Breast epithelium (tissue), 4 donors: ENCODE measurements at places on chromosomes 1 and 21. TPM values are rescaled to one million over a fixed set of nuclear protein-coding genes. Genes with fewer than 3 reads are reported as not detected.
A peak's percentile ranks its signal among the peaks of the same experiment; 100 is the strongest.

Gene HCRTR1
- total RNA-seq: not detected

DNA sequence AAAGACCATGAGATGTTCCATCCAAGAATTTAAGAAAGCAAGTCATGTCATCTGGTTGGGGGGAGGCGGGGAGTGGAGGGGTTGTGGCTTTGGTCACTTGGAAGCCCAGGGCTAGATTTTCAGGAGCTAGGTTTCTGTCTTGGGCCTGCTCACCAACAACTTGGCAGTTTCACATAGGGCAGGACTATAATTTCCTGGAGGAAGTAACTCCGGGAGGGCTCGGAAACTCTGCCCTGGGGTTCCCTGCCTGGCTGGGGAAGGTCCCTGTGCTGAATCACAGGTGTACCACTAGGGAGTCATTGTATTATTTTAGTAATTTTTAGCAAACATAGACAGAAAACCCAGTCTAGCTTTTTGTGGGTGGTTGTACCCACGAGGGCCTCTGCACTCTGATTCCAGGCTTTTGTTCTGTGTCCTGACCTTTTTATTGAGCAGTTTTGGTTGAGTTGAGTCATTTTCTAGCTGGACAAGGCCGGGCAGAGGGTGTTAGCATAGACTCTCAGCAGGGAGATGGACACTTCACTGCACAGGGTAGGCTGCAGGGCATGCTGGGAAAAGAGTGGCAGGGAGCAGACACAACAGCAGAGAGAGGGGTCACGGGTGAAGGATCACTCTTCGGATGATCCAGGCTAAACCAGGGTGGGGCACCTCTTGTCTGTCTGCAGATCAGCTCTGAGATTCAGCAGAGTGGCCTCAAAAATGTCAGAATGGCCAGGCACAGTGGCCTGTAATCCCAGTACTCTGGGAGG is 144.7 kb downstream of the GRIK3 start:
- no peaks in the 10 kb centered on the region for H3K4me1 ChIP-seq
- no peak for DNase-seq
- no peak overlapping the region for H3K27ac ChIP-seq
- H3K36me3 ChIP-seq: no peaks in the 10 kb centered on the region

GRCh38 chr1:11684070-11684469 is 3.1 kb upstream of the MAD2L2 start:
- no peak overlapping the region for H3K27ac ChIP-seq
- H3K4me3 ChIP-seq: no peak overlapping the region
- H3K4me1 ChIP-seq: no peaks in the 10 kb centered on the region

GRCh38 chr1:966135-966703 is at the start of gene PLEKHN1:
TSS of gene PLEKHN1 (plus strand) at chr1:966482. CDS start at chr1:966532, 50 bp downstream.
- no peaks in the 10 kb centered on the region for H3K36me3 ChIP-seq
- no peak for DNase-seq
- peaks cover 3% of the 10 kb centered on the region for H3K4me1 ChIP-seq
- H3K4me3 ChIP-seq: peak within 1 kb of the TSS; percentile 69
- H3K27ac ChIP-seq: peak within 1 kb of the TSS; percentile 95

DNA sequence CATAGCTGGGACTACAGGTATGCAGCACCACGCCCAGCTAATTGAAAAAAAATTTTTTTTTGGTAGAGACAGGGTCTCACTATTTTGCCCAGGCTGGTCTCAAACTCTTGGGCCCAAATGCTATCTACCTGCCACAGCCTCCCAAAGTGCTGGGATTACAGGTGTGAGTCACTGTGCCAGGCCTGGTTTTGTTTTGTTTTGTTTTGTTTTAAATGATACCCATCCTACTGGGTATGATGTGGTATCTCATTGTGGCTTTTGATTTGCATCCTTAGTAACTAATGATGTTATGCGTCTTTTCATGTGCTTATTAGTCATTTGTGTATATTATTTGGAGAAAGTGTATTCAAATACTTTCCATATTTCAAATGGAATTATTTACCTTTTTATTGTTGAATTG is 142.3 kb downstream of the VPS13D start:
- H3K4me3 ChIP-seq: no peak overlapping the region
- H3K36me3 ChIP-seq: no peaks in the 10 kb centered on the region
- H3K27me3 ChIP-seq: no peaks in the 10 kb centered on the region
- no peak for DNase-seq
- H3K4me1 ChIP-seq: no peaks in the 10 kb centered on the region
